ENCODE measurements at places on chromosomes 3 and 15. TPM values are rescaled to one million over a fixed set of nuclear protein-coding genes. Genes with fewer than 3 reads are reported as not detected.

FBXO40 gene
- not detected for total RNA-seq

TRAIP gene
- total RNA-seq, result 6.5 TPM

KIF7 gene
- 8.8 TPM for total RNA-seq

MFN1 gene
- total RNA-seq, result 56.9 TPM

RBP2 gene
- not detected for total RNA-seq

SLC24A5 gene
- total RNA-seq, result not detected

SERINC4 gene
- 0.20 TPM for total RNA-seq

C3orf22 gene
- not detected for total RNA-seq

SLC51B gene
- total RNA-seq, result not detected

All from subcutaneous preadipocyte (primary cell).